ENCODE measurements at places on chromosomes 11 and 22. TPM values are rescaled to one million over a fixed set of nuclear protein-coding genes. Genes with fewer than 3 reads are reported as not detected.

Gene MRPL23
- total RNA-seq, result 26.3 TPM

Gene MS4A6A
- total RNA-seq, result 20.7 TPM

Gene APOBEC3H
- not detected for total RNA-seq

Gene FAT3
- 95.8 TPM for total RNA-seq

Gene SDHAF2
- total RNA-seq, result 36.3 TPM

Gene GLYATL1B
- total RNA-seq, result not detected

Gene OLFML1
- 0.81 TPM for total RNA-seq

Gene CNGA4
- 1.9 TPM for total RNA-seq

Gene GRAP2
- total RNA-seq, result 0.50 TPM

Gene RIC3
- total RNA-seq, result 81.4 TPM

Gene MS4A12
- not detected for total RNA-seq

Gene GDPD4
- not detected for total RNA-seq

Gene FLRT1
- 7.9 TPM for total RNA-seq

Gene RAB36
- 11.9 TPM for total RNA-seq

Gene OR6T1
- not detected for total RNA-seq

Gene RFPL2
- 18.8 TPM for total RNA-seq

Gene OR10A2
- total RNA-seq, result not detected

Gene PNPLA5
- 1.7 TPM for total RNA-seq

Gene SMIM35
- total RNA-seq, result 0.23 TPM

Gene CPT1A
- 33.2 TPM for total RNA-seq

Gene POLD3
- 17.8 TPM for total RNA-seq

Gene CDC42EP1
- total RNA-seq, result 54.1 TPM

Gene HSPB2
- total RNA-seq, result 1.3 TPM

Gene ZPR1
- total RNA-seq, result 42.2 TPM

Gene SLC35F2
- total RNA-seq, result 5.9 TPM

Gene TPCN2
- 24.4 TPM for total RNA-seq

Gene RGL4
- not detected for total RNA-seq

Gene GRAMD1B
- total RNA-seq, result 126 TPM

Gene UVRAG
- total RNA-seq, result 43.8 TPM

Gene MARK2
- 52.6 TPM for total RNA-seq

Gene OR8D4
- not detected for total RNA-seq

Gene RBMXL2
- not detected for total RNA-seq

Gene CCDC81
- 1.2 TPM for total RNA-seq
